ENCODE measurements at places on chromosomes 12 and 14.

DNA sequence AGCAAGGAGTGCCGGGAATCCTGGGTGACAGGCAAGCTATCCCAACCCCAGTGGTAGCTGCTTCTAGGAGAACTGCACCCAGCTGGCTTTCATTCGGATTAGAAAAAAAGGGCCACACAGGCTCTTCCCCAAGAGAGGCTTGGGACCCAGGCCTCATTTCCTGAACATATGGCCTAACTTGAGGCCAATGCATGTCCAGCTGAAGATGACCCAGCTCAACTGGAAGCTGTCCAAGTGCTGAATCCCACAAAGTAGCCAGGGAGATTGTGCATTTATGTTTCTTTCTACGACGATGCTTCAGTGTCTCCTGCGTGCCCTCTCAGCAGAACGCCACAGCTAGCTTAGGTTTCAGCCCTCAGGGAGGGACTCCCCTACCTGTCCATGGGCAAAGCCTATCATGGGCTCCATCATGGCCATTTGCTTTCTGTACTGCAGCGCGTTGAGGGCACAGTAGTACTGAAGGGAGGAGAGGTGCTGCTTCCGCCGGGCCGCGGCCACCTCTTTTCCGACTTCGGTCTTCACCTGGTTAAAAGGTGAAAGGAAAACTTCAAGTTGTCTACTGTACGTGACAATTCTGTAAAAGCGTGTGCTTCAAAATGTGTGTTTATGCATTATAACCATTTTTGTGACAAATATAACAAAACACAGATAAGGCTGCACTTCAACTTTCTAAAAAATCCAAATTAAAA lies 29.1 kb downstream of the APPL2 start:
- ATAC-seq, result no peak

DNA sequence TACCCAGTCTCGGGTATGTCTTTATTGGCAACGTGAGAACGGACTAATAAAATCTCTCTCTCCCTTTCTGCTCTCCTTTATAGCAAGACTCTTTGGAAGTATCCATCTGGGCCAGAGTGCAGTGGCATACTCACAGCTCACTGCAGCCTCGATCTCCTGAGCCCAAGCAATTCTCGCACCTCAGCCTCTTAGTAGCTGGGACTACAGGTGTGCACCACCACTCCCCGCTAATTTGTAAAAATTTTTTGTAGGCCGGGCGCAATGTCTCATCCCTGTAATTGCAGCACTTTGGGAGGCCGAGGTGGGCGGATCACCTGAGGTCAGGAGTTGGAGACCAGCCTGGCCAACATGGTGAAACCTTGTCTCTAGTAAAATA lies 33.2 kb upstream of the PPP2R5C start:
- ATAC-seq, result no peak

DNA sequence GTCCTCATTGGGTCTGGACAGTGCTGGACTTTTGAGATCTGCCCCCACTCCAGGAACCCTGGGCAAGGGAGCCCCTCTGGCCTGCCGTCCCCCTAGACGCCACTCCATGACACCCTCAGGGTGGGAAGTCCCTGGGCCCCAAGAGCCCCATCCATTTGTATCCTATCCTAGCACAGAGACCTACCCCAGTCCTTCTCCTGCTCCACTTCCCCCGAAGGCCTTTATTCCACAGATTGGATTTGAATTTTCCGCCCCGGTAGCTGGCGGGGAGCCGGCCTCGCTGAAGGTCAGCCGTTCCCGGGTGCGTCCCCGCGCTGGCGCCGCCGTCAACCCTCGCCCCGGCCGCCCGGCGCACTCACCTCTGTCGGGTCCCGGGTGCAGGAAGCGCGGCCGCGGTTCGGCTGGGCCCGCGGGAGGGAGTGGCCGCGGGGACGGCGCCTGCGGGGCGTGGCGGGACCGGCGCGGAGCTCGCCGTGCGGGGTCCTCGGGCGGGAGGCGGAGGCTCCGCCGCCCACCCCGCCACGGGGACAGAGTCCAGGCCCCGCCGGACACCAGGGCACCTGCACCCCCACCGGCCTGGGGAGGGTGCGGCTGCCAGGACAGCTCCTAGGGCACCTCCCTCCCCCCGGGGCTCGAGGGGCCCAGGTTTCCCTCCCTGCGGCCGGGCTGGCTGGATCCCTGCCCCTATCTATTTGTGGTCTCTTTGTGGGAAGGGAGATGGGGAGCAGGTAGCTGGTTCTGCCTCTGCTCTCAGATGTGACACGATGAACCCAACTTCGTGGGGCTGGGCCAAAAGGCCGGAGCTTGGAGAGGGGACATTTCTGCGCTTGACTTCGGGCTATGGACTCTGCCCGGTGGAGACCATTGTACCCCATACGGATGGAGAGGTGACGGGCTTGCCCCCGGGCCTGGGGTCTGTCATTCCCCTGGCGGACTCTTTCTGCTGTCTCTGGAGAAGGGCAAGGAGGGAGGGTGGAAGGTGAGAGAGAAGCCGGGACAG lies 19.9 kb upstream of the GPR68 start:
- ATAC-seq, result peak; percentile 60

GRCh38 chr12:46744283-46744682 lies 81.5 kb downstream of the SLC38A4 start:
- ATAC-seq, result no peak

DNA sequence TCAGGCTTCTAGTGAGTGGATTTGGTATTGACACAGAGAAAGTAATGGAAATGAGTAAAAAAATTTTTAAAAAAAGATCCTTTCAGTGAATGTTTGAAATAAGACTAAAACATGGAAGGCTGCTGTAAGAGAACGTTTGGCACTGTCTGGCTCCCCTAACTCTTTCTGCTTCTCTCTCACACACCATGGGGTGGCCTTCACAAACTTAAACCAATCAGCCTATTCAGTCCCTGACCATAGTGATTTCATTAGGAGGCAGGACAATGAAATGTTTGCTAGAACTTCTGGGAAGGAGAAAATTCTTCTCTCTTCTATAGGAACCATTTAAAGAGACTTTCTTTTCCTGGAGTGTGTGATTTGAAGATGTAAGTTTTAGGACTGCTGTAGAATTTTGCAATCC lies 84.2 kb upstream of the GRIN2B start:
- no peak for ATAC-seq

GRCh38 chr12:94930772-94931171 lies 72.7 kb downstream of the NDUFA12 start:
- no peak for ATAC-seq

DNA sequence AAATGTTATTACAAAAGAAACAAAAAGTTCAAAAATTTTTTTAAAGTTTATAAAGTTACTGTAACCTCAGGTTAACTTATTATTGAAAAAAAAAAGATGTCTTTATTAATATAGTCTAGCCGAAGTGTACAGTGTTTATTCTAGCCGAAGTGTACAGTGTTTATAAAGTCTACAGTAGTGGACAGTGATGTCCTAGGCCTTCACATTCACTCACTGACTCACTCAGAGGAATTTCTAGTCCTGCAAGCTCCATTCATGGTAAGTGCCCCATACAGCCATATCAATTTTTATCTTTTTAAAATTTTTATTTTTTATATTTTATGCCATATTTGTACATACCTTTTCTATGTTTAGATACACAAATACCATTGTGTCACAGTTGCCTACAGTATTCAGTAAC lies 10.4 kb downstream of the ATG2B start:
- ATAC-seq, result no peak

- ATAC-seq, result peak; percentile 74
Measured at GRCh38 chr12:27969624-27970400, 2.7 kb downstream of the PTHLH start.

GRCh38 chr12:113912760-113913329 lies 53.3 kb downstream of the RBM19 start:
- no peak for ATAC-seq

- no peak for ATAC-seq
Measured at GRCh38 chr14:21171128-21171527, 15.3 kb upstream of the OR5AU1 start.

DNA sequence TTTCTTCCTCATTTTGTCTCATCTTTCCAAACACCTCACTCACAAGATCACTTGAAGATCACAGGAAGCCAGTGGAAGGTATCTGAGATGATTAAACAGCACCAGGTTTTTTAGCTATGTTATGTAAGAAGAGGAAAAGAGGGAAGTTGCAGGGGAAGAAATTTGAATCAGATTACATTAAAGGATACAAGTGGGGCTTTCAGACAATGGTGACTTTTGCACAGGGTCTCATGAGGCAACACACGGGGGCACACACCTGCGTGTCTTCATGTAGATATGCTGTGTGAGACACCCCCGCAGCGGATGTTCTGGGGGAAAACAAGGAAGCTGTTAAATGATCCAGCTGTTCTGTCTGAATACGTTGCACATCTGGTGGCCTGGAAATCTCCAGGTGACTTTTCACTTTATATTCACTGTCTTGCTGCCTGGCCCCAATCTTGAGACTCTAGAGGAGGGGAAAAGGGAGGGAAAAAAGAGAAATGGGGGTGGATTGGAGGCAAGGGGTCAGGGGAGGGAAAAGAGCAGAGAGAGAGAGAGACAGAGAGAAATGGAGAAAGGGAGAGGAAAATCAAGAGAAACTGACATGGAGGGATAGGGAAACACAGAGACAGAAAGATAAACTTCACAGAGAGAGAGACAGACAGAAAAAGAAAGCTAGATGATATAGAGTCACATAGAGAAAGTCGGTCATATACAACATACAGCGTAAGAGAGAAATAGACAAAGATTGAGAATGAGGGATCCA lies 36.3 kb upstream of the PPP1CC start:
- ATAC-seq, result no peak
